ENCODE measurements at places on chromosomes 6 and 20. TPM values are rescaled to one million over a fixed set of nuclear protein-coding genes. Genes with fewer than 3 reads are reported as not detected.

The NMBR gene
- not detected for total RNA-seq

The ATP9A gene
- 17.1 TPM for total RNA-seq

The GNRH2 gene
- total RNA-seq, result 0.67 TPM

The CLIC5 gene
- total RNA-seq, result not detected

The FOXF2 gene
- 4.7 TPM for total RNA-seq

Data from melanocyte of skin (primary cell).